ENCODE measurements at places on chromosomes 7 and 10. TPM values are rescaled to one million over a fixed set of nuclear protein-coding genes. Genes with fewer than 3 reads are reported as not detected.

The PNLIP gene
- not detected for total RNA-seq

The CXCL12 gene
- 34.2 TPM for total RNA-seq

The ZNF22 gene
- total RNA-seq: 38.2 TPM

The AKR1C1 gene
- 3.2 TPM for total RNA-seq

The PRR15 gene
- 0.45 TPM for total RNA-seq

The CRHR2 gene
- not detected for total RNA-seq

The UNC5B gene
- total RNA-seq: 23.7 TPM

The CAPZA2 gene
- 239 TPM for total RNA-seq

The BPGM gene
- 29.8 TPM for total RNA-seq

The C10orf105 gene
- total RNA-seq: not detected
